ENCODE measurements at places on chromosomes 6 and 20. TPM values are rescaled to one million over a fixed set of nuclear protein-coding genes. Genes with fewer than 3 reads are reported as not detected.

DNA sequence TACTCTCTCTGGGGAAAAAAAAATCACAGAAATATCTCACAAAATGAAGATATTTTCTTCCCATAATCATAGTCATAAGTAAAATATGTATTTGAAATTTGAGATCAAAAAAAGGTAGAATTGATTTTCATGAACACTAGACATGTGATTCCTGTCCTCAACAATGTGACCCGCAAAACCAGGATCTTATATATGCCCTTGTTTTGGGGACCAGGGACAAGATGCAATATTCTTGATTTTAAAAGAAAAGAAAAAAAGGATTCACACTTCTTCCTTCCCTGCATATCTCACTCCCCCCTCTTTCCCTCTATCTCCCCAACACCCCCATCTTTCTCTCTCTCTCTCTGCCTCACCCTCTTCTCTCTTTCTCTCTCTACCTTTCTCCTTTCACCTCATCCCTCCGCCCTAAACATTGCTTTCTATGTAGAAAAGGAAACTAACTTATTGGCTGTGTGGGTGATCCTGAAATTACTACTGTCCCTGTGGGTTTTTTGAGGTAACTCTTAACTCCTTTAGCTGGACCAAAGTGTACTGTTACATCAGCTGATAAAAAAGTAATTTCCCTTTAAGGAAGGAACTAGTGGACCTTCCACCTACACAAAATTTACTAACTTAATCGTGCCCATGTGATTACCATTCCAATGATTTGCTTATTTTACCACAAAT is 85.6 kb downstream of the AIG1 start:
- no peaks in the 10 kb centered on the region for H3K36me3 ChIP-seq
- H3K27ac ChIP-seq = no peak overlapping the region
- H3K4me1 ChIP-seq = no peaks in the 10 kb centered on the region
- no peak overlapping the region for H3K4me3 ChIP-seq
- DNase-seq = no peak

DNA sequence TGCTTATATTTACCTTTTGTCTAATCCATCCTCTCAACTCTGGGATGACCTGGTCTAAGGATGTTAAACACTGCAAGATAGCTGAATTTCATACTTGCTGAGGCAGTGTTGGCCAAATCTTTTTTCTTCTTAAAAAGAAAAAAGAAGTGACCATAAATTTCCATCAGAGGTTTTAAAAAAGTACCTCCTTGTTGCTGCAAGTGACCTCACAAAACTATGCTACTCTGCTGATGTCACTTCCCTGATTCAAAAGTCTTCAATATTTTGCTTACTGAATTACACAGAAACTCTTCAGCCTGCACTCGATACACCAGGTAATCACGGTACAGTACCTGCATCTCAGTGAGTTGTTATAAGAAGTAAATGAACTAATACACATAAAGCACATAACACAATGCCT is 107.2 kb upstream of the PRDM1 start:
- no peaks in the 10 kb centered on the region for H3K27me3 ChIP-seq
- H3K36me3 ChIP-seq = no peaks in the 10 kb centered on the region
- no peak overlapping the region for H3K4me3 ChIP-seq
- H3K4me1 ChIP-seq = no peaks in the 10 kb centered on the region

The CD24 gene
- total RNA-seq = 59.4 TPM

DNA sequence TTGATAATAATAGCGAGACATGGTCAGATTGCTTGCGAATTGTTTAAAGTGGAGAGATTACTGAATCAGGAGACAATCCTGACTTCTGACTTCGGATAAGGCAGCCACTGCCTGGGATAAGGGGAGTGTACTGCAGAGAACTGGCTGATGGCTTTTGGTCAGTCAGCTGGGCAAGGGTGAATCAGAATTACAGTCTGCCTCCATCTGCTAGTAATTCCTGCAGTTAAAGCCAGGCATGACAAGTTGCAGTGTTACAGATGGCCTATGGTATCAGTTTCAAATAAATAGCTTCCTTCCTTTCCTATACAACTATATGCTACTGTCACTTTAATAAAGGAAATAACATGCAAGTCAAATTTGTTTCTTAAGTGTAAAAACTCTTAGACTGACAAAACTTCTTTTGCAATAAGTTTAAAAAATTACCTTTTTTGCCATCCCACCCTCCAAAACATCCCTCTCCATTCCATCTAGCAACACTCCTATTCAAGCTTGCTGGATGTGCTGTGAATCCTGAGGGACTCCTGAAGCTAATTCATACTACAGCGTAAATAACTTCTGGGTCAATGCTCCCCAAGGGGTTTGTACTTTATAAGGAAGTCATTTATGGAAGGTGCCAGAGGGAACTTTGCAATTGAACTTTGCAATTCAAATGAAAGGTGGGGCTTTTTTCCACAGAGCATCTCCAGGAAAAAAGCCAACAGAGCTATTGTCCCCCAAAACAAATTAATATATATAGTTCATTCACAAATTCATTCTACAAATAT is 245.2 kb downstream of the ADGRB3 start:
- no peak overlapping the region for H3K4me3 ChIP-seq
- no peaks in the 10 kb centered on the region for H3K4me1 ChIP-seq
- no peak for DNase-seq
- no peaks in the 10 kb centered on the region for H3K36me3 ChIP-seq
- no peaks in the 10 kb centered on the region for H3K27me3 ChIP-seq

The PRSS35 gene
- total RNA-seq = not detected

Measured in prostate gland (tissue), 2 donors.